Brain pericyte (primary cell): ENCODE measurements at places on chromosomes 7 and 10.

DNA sequence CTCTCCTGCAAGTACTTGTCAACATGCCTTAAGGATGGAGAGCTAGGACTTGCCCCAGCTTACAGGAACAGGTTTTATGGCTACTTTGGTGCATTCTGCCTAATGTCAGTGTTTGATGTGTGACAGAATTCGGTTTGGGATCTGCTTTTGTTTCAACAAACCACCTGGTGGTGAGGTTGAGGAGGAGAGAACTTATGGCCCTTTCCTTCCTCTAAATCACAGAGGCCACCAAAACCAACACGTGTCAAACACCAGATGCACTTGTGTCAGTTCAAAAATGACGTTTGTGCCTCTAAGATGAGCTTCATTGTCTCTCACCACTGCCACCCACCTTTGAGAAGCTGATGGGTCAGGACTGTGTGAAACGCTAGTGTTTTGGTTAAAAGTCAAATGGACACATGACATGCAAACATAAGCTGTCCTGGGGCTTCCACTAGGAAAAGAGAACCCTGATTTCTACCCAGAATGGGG, 83.9 kb downstream of the OSBPL3 start:
- DNase-seq, result no peak

DNA sequence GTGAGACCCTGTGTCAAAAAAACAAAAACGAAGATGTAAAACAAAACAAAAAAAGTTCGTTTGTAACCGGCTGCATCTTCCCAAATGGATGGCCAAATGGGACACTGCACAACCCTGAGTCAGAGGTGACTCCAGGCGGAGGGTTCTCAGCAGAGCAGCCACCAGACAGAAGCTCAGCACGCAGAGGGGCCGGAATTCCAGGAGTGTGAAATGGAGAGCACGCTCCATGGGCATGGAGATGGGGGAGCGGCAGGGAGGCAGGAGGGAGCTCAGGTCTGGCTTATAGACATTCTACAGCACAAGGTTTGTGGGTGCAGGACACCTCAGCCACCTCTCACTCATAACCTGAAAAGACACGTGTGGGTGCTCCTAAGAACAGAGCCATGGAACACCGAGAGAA, 227.0 kb downstream of the MAD1L1 start:
- no peak for DNase-seq

DNA sequence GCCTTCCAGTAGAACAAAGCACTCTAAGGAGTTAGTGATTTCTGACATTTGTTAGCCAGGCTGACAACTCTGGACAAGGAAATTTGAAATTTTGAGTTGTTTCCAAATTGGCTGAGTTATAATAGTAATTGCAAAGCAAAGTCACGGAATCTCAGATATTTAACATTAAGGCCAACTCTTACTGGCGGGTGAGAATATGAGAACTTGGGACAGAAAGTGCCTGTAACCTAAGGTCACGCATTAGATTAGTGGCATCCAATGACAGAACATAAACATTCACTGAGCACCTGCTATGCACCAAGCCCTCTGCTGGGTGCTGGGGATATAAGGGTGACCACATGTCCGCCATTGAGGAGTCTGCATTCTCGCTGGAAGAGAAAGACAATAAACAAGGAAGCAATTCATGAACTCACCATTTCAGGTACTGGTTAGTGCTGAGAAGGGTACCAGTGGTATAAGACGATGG, 45.5 kb upstream of the CHST15 start:
- DNase-seq, result no peak

- DNase-seq, result no peak
Observed at GRCh38 chr10:93208717-93209464, 135.2 kb downstream of the CYP26A1 start.

- DNase-seq, result no peak
Observed at GRCh38 chr7:141354251-141354650, 197.0 kb upstream of the AGK start.

DNA sequence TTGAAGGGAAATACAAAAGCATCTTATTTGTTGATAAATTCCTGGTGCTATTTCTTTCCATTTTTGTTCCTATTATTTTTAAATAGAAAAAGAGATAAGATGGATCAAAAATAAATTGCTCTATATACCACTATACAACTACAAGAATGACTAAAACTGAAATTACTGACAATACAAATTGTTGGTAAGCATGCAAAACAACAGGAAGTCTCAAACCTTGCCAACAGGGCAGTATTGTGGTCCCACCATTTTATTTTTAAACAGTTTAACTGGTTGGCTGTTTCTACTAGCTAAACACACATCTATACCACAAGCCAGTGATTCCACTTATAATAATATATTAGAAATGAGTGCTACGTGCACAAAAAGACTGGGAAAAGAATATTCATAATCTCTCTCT, 213.0 kb downstream of the JAZF1 start:
- DNase-seq, result no peak

GRCh38 chr7:128211626-128212025, 29.5 kb upstream of the LEP start:
- no peak for DNase-seq

DNA sequence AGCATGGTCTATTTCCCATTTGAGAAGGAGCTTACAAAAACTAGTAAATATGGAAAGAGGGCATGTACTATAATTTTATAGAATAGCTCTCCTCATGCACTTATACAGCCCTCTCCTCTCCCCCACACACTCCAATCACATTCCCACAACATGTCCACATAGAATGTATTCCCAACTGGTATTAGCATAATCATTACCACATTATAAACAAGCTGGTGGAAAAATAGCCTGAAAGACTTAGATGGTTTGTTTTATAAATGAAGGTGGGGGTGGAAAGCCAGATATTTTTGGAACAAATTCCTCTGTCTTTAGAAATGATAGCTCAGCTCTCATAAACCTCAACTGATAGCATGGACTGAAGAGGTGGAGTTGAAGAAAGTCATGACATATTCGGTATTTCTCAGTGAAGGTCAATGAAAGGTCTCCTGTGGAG, 410.1 kb downstream of the SUGCT start:
- DNase-seq, result no peak
